ENCODE measurements at places on chromosomes 12 and 14.

- DNase-seq = no peak
Measured at GRCh38 chr12:64931981-64932380, 107.5 kb downstream of the TBC1D30 start.

- no peak for DNase-seq
Measured at GRCh38 chr12:122336015-122336946, 70.0 kb upstream of the VPS33A start.

- DNase-seq = no peak
Measured at GRCh38 chr14:96824283-96824682, 27.1 kb downstream of the VRK1 start.

DNA sequence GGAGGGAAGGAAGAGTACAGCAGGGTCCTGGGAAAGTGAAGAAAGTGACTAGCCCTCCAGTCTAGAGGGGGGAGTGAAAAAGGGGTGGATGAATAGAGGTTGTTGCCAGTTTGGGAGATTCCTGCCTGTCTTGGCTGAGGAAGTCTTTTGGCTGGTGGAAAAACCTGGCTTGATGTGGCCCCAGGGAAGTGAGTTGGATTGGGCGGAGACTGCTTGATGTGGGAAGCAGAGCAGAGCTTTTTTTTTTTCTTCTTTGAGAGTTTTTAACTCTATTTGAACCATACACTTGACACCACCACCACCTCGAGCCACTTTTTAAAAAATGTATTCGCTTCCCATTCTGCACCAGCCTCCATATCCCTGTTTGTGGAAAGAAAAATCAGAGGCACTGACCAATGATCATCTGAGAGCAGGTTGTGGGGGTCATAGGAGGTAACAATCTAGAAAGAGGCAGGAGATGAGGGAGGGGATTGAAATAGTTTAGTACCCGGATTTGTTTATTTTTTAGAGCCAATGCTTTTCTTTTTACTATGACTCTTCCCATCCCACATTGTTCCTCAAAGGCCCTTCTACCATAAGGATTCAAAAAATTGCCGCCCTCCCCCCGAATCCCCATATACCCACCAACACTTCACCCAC lies 690 bp upstream of the DTX3 start:
- no peak for DNase-seq

GRCh38 chr14:51901475-51902024 lies 41.1 kb downstream of the GNG2 start:
- DNase-seq = no peak

DNA sequence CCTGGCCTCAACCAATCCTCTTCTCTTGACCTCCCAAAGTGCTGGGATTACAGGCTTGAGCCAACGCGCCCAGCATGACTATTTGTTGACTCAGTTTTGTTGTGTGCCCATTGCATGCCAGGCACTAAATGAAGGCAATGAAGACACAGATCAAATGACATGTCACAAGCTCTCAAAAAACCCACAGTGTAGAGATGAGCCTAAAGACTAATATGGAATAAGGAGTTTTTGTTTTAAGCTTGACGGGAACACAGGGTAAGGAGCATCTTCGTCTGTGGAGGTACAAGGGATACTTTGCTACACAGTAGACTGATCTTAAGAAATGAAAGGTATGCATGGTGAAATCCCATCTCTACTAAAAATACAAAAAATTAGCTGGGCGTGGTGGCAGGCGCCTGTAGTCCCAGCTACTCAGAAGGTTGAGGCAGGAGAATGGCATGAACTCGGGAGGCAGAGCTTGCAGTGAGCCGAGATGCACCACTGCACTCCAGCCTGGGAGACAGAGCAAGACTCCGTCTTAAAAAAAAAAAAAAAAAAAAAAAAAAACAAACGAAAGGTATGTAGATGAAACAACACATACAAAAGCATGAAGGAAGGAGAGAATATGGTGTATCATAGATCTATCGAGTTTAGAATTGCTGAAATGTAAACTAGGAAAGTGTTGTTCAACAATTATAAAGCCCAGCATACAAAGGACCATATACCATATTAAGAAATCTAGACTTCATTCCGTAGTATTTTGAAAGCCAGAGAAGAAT lies 122.1 kb upstream of the PTPRB start:
- no peak for DNase-seq

- no peak for DNase-seq
Measured at GRCh38 chr12:24617471-24617870, 331.4 kb downstream of the BCAT1 start.

DNA sequence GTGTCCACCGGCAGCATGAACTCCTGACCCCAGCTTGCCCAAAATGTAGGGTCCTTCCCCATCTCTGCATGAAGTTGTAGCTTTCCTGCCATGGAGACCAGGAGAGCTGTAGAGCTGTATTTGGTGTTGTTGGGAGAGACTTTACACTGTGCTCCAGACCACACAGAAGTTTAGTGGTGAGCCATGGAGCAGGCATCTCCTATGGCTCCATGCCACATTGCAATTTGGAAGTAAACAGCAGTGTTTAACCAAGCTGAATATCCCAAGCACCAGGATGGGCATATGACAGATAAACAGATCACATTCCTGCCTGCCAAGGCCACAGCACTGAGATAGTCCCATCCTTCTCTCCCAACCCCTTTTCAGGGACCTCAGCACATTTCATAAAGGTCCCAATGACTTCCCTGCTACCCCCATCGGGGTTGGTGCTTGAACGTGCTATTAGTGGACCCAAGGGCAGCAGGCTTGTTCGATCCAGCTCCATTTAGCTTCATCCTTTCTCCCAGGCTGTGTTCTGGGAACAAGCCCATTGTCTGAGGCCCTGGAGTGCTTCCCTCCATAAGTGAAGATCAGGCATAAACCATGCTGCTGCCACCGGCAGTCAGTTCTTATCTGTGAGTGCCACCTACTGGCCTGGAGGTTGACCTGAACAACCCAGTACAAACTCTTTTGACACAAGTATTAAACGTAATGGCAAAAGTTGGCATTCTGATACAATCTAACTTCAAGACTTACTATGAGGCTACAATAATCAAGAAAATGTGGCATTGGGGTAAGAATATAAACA lies 172.3 kb upstream of the ATXN7L3B start:
- DNase-seq = peak; percentile 39

GRCh38 chr14:44609876-44610510 lies 102.9 kb upstream of the FSCB start:
- DNase-seq = no peak

DNA sequence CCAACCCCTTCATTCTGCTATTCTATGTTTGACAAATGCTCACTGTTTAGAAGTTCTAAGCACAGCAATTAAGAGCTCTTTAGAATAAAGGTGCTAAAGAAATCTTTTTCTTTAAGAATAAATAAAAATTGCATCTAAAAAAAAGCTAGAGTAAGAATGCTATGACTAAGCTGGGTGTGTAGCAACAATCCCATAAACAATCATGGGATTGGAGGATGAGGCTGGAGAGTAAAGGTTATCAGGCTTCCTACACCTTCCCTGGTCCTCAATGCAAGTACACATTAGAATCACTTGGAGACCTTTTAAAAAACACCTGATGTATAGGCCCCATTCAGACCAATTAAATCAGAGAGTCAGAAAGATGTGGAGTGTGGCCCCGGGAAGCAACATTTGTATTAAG lies 88.3 kb downstream of the CIT start:
- no peak for DNase-seq

DNA sequence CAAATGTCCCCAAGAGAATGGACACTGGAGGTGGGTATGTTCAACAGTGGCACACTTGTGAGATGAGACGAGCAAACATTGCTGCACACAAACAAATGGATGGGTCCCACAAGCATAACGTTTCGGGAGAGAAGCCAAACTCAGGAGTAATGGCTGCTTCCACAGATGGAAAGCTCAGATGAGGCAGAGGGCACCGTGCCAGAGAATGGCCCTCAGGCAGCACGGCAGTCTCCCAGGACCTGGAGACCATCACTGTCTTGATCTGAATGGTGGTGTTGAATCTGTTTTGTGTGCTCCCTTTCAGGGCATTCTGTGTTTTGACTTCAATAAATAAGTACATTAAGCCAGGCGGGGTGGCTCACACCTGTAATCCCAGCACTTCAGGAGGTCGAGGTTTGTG lies 8.5 kb upstream of the CDCA4 start:
- no peak for DNase-seq

DNA sequence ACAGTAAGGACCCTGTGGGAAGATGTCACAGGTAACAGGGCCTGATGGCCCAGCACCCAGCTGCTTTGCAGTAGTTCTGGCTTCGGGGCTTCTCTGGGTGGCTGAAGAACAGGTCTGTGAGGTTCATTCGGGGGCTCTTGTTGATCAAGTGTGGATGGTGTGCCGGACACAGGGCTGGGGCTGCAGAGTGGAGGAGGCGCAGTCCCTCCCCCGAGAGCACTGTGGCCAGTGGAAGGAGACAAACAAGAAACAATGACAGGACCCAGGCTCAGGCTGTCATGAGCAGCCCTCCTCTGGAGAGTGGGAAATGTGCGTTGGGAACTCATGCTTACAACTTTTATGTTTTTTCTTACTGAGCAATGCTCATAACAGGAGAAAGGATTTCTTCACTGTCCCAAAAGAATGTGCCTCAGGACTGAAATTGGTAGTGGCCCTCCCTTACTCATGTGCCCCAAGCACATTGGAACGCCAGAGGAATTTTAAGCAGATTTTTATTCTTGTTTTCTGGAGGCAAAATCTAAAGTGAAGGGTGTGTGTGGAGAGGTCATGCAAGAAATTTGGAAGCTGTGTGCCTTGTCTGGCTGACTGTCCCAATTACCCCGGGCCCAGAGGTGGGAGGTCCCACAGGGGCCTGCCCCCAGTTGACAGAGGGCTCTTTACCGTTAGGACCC lies 233.8 kb downstream of the CACNA1C start:
- no peak for DNase-seq

GRCh38 chr14:64467101-64467500 lies 1.8 kb downstream of the AKAP5 start:
- DNase-seq = no peak

- no peak for DNase-seq
Measured at GRCh38 chr12:27333403-27334009, 870 bp downstream of the BMAL2 start.

DNA sequence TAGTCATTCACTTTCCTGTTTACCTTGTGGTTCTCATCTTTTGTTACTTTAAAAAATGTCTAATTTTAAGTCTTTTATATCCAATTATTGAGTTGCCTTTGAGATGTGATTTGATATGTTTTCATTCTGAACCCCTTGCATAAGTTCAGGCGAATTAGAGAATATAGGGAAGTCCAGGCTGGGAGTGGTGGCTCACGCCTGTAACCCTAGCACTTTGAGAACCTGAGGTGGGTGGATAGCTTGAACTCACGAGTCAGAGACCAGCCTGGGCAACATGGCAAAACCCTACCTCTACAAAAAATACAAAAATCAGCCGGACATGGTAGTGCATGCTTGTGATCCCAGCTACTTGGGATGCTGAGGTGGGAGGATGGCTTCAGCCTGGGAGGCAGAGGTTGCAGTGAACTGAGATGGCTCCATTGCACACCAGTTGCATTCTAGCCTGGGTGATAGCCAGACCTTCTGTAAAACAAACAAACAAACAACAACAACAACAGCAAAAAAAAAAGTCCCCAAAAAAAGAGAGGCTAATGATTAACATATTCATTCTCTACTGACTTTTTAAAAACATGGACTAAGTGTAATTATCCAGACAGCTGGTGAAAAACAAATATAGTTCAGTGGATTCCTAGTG lies 451.1 kb upstream of the RGS6 start:
- DNase-seq = no peak

GRCh38 chr14:22456998-22457594 lies 131.9 kb downstream of the DAD1 start:
- DNase-seq = no peak

DNA sequence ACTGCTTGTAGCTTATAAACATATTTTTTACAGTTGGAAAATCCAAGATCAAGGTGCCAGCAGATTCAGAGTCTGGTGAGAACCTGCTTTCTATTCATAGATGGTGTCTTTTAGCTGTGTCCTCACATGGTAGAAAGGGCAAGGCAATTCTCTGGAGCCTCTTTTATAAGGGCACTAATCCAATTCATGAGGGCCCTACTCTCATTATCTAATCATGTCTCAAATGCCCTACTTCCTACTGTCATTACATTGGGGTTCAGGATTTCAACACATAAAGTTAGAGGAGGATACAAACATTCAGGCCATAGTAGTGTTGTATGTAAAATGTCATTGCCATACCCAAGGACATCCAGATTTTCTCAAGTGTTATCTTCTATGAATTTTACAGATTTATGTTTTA lies 496.4 kb downstream of the TMTC2 start:
- DNase-seq = no peak

- no peak for DNase-seq
Measured at GRCh38 chr12:93178154-93178878, 199.4 kb upstream of the NUDT4 start.

DNA sequence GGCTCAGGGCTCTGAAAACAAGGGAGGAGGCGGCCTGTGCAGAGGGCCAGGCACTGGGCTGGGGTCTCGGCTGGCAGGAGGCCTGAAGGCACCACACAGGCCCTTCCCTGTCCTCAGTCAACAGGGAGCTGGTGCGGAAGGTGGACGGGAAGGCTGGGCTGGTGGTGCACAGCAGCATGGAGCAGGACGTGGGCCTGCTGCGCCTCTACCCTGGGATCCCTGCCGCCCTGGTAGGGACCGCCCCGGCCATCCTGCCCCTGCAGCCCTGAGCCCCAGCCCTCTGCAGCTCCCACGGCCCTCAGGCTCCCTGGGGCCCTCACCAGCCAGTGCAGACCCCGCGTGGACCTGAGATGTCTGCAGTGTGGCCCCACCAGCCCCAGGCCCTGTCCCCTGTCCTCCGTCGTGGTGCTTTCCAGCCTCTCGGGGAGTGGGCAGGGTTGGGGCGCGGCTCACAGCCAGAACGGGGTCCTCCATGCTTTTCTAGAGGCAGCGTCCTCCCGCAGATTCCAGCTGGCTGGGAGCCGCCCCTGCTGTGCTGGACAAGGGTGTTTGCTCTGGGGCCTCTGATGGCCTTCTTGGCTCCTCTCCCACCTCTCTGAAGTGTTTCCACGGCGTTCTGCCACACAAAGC lies 18.1 kb downstream of the ASPG start:
- DNase-seq = no peak

DNA sequence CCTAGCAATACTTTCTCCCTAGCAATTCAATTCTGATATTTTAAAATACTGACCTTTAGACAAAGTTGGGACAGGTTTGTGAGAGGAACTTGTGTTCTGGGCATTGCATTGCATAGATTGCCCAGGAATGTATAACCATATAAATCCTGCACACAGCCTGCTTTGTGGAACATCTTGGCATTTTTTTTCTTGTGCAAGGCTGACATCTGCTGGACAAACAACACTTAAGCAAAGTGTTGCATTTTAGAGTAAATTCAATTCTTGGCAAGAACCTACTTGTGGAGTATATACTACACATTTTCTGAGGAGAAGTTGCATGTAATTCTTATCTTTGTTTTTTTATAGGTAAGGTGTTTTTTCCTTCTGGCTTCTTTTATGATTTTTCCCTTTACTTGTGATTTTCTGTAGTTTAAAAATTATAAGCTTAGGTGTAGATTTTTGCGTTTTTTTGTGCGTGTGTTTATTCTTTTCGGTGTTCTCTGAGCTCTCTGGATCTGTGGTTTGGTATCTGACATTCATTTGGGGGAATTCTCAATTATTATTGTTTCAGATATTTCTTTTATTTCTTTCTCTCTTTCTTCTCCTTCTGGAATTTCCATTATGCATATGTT lies 26.4 kb downstream of the TESPA1 start:
- DNase-seq = peak; percentile 23
